ELR (cell line): ENCODE measurements at places on chromosomes 3 and 15.

DNA sequence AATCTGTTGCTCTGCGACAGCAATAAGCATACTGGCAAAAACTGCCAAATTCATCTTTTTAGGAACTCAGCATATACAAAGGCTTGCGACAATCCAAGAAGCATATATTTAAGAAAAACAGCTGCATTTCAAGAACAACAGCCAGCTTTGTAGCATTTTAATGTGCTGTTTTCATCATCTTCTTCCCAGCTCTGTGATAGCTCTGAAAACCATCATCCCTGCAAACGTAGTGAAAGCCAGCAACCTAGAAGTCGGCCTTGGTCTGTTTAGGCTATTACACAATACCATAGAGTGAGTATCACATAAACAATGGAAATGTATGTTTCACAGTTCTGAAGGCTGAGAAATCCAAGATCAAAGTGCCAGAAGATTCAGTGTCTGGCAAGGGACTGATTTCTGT is 187.5 kb downstream of the NAALADL2 start:
- no peak for DNase-seq

DNA sequence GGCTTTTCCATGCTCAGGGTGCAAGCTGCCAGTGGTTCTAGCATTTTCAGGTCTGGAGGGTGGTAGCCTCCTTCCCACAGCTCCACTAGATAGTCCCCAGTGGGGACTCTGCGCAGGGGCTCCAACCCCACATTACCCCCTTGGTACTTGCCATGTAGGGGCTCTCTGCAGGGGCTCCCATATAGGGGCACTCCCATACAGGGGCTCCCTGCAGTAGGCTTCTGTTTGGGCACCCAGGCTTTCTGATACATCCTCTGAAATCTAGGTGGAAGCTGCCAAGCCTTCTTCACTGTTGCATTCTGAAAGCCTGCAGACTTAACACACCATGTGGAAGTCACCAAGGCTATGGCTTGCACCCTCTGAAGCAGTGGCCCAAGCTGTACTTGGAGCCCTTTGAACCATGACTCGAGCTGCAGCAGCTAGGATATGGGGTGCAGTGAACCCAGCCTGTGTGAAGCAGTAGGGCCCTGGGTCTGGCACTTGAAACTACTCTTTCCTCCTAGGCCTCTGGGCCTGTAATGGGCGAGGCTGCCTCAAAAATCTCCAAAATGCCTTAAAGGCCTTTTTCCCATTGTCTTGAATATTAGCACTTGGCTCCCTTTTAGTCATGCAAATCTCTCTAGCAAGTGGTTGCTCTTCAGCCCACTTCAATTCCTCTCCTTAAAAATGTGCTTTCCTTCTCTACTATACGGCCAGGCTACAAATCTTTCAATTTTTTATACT is 96.4 kb downstream of the TPRA1 start:
- no peak for DNase-seq

DNA sequence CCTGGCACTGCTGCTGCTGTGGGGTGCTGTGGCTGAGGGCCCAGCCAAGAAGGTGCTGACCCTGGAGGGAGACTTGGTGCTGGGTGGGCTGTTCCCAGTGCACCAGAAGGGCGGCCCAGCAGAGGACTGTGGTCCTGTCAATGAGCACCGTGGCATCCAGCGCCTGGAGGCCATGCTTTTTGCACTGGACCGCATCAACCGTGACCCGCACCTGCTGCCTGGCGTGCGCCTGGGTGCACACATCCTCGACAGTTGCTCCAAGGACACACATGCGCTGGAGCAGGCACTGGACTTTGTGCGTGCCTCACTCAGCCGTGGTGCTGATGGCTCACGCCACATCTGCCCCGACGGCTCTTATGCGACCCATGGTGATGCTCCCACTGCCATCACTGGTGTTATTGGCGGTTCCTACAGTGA is 2.1 kb downstream of the GRM2 start:
- DNase-seq: no peak

GRCh38 chr3:164791263-164791662 is 287.0 kb downstream of the SI start:
- DNase-seq: no peak

- no peak for DNase-seq
These were observed 79.7 kb downstream of the DENND4A start for GRCh38 chr15:65712415-65712814.

GRCh38 chr15:47398132-47398531 is 319.2 kb upstream of the SEMA6D start:
- no peak for DNase-seq
